ENCODE measurements at places on chromosomes 7 and 10.

DNA sequence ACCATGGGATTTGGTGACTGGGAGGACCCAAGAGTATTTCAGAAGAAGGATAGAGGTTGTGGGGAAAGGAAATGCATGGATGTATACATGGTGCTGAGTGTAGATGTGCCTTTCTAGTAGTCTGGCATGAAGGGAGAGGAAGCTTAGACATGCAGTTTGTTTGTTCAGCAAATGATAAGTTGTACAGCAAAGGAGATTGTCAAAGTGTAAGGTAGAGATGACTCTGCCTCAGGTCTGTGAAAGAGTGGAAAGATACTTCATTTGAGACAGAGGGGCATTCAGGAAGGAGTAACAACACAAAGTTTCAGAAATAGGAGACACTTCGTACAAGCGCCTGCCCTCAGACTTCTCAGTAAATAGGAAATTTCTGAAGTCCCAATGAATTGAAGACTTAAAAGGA, 152.3 kb downstream of the CELF2 start:
- DNase-seq, result no peak

DNA sequence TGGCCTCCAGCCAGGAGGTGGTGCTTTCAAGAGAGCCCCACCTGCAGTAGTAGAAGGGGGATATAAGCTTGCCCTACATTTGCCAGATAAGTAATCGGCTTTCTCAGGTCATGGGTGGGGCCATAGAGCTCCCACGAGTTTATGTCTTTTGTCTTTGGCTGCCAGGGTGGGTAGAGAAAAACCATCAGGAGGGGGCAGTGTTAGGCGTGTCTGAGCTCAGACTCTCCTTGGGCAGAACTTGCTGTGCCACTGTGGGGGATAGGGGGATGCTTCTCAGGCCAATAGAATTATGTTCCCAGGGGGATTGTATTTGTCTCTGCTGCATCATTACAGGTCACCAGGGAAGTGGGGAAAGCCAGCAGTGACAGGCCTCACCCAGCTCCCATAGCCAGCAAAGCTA, 12.3 kb upstream of the MRPS33 start:
- DNase-seq, result no peak

DNA sequence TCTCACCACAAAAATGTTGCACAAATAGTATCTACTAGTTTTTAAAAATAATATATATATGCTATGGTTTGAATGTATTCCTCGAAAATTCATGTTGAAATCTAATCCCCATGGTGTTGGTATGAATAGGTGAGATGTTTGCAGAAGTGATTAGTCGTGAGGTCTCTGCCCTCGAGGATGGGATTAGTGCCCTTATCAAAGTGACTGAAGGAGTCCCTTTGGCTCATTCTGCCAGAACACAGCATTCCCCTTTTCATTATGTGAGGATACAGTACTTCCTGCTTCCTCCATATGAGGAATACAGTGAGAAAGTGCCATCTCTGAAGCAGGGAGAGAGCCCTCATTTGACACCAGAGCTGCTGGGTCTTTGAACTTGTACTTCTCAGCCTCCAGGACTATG, 777.5 kb upstream of the LRRTM3 start:
- no peak for DNase-seq

GRCh38 chr7:17299483-17299991, 1.1 kb downstream of the AHR start:
- DNase-seq, result peak; percentile 33

DNA sequence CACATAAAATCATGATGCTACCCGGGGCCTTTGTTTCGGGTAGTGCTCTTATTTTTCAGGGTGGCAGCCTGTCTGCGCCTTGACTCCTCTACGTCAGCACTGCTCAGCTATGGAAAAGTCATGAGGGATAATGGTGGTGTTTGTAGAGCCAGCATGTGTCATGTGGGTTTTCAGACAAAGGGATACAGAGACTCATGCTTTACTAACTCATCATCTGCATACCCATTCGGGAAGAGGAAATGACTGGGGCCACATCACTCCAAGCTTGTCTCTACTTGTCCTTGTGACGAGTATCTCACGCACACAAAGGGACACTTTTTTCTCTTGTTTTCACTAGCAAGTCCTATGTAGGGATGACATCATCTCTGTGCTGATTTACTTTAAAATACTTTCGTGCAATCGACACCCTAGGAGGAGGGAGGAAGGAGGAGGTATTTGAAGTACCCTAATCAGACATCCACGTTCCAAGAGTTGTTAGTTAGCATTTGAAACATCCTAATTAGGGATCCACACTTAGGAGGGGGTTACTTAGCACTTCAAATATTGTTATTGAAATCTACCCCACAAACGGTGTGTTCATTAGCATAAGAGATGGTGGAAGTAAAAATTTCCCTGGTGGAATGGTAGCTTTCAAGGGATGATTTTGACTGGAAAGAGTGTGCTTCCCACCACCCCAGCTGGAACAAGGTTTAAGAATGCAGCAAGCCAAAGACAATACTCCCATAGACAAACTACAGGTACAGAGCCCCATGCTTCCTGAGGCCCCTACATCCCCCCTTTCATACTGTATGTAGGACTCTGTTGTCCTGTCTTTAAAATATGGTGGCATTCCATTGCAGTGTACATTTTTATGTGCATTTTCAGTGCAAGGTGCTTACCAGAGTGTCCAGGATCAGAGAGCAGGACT, 52.0 kb downstream of the THNSL1 start:
- no peak for DNase-seq

DNA sequence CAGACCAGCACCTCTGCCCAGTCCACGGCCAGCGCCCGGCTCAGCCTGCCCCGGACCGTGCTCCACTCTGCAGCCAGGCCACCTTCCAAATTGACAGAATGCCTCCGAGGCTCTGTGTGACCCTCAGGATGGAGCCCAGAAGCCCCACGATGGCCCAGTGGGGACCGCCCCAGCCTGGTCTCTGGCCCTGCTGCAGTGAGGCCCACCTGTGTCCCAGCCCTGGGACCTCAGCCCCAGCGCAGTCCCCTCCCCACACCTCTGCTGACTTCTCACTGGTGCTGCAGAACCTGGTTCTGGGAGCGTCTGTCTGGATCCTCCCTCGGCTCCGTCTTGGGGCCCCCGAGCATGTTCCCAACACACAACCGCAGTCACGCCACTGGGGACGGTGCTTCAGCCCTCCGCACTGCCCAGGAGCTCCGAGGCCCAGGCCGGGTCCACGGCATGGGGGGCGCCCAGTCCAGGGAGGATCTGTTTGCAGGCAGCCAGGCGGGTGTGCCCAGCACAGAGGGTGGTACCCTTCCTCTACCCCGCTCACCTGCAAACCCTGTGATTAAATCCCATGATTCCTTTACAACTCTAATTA, 248.1 kb downstream of the ELFN1 start:
- no peak for DNase-seq

- DNase-seq, result peak; percentile 51
Observed at GRCh38 chr10:69439813-69440506, 11.3 kb upstream of the TSPAN15 start.

- no peak for DNase-seq
Observed at GRCh38 chr7:51045319-51046102, 262.8 kb upstream of the GRB10 start.

DNA sequence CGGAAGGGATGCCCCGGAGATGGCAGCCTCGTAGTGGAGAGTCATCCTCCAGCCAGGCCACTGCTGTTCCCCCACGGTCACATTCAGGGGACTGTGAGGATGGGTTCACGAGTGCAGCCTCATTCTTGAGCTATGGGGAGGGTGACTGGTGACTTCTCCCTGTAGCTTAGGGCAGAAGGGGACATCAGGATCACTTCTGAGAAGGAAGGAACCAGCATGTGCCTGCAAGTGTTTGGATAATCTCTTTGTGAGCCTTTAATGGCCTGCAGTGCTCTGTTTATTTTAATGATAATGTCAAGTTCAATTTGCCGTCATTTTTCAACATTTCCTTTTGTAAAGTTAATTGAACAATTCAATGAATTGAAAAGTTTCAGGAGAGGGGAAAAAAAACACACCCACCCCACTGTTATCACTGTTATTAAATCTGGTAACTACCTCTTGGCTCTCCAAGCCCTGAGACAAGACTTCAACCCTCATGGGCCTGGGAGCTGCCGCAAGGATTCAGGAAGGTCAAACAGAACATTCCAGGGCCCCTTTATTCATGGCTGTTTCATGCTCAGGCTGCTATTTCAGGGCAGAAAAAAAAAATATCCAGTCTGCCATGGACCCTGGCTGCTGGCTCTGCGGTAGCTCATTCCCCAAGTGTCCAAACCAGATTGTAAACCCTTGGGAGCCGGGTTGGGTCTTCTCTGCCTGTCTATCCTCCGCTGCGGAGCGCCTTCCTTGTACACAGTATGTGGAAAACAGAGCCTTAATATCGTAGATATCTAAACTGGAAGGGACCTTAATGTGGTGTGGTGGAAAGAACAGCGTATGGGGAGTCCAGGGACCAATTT, 100.4 kb downstream of the CDH23 start:
- no peak for DNase-seq

DNA sequence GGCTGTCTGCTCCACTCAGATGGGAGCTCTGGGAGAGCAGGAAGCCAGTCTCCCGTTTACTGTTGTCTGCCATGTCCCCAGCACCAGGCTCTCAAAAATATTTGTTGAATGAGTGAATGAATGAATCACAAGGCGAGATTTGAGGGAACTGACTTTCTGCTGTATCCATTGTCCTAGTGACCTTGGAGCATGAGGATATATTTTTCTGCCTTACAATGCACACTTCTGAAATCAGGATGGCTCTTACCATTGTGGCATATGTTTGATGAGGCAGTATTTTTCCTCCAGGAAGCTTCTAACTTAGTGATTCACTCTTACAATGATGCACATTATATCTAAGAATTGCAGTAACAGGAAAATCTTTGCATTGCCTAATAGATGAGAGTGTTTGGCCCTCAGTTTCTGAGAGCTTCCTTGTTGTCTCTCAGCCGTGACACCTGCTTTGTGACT, 136.4 kb downstream of the RPS24 start:
- no peak for DNase-seq

DNA sequence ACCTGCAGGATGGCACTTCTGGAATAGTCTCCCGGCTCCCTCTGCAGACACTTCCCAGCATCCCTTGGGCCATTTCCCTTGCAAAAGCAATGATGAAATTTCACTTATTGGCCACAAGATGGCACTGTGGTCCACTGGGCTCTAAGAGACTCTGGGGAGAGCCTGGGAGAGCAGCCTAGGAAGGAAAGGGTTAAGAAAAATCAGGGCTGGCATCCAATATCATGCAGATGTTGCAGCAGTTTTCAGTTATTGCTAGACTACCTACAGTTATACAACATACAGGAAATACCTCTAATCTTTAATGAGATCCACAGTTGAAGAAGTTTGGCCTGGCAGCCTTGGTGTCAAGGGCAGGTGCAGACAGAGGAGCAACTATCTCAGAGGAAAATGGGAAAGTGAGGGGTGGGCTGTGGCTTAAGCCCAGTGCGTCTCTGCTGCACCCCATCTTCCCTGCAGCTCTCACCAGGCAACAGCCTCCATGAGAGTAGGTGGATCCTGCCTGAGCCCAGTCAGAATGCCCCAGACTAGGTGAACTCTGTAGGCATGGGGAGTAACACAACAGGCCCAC, 100.2 kb upstream of the PRSS58 start:
- DNase-seq, result peak; percentile 79

- DNase-seq, result no peak
Observed at GRCh38 chr7:45597286-45597984, 23.3 kb downstream of the ADCY1 start.

- no peak for DNase-seq
Observed at GRCh38 chr10:102557569-102557968, 53.8 kb downstream of the SUFU start.

- no peak for DNase-seq
Observed at GRCh38 chr7:134706468-134706867, 59.8 kb downstream of the BPGM start.

DNA sequence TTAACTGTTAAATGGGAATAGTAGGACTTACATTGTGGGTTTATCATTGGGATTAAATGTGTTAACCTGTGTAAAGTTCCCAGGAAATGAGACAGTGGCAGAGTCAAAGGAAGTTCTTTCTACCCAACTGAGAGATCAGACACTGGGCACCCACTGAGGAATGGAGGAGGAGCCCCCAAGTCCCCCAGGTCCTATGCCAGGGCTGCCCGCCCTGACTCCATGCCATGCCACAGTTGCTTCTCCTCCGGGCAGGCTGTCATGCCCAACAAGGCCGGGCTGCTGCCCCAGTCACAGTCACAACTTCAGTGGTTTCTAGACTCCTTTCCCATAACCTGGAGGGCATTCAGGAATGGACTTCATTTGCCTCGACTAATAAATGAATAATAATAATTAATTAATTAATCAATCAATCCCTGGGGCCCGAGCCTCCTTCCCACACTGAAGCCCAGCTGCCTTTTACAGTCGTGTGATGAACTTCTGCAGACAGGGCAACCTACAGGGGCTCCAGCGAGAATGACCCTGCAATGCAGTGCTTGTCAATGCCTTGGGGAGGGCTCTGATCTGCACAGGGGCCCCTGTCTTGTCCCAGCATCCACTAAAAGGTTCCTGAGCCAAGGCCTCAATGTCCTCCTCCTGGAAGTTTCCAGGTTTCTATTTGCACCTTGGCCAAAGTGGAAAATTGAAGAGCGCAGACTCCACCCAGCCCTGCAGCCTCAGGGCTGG, 32.4 kb downstream of the DRGX start:
- DNase-seq, result no peak

DNA sequence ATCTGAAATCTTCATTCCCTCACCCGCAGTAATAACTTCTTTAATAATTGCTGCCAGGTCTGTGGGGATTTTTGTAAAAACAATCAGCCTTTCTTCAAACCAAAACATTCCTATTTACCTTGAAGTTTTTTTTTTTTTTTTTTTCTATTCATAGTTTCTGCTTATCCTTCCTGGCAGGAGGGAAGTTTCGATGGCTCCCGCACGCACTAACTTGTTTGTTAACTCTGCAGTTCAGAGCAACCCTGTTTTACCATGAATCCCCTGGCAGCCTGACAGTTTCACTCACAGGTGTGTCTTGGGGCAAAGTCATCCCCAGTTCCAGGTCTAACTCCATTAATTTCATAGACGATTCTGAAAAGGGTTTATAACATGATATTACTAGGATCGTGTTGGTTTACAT, 149.3 kb downstream of the KLF6 start:
- DNase-seq, result no peak

DNA sequence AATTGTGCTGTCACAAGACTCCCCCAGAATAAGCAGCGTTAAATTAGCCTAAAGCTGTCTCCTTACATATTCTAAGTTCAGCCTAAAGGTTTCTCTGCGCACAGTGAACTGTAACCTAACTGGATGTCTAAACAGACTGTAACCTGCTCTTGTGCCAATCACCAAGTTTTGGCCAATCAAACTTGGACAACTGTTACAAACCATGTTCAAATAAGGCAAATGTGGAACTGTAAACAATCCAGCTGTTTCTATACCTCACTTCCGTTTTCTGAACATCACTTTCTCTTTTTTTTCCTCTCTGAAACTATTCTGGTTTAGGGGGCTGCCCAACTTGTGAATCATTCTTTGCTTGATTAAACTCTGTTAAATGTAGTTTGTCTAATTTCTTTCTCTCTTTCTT, 252.2 kb upstream of the HABP2 start:
- DNase-seq, result no peak

Measured in AML-193 (cell line).